Posterior vena cava (tissue), 2 donors: ENCODE measurements at places on chromosomes 2 and 18. TPM values are rescaled to one million over a fixed set of nuclear protein-coding genes. Genes with fewer than 3 reads are reported as not detected.

- no peak for DNase-seq
These were observed at the start of gene FBLN7 for GRCh38 chr2:112138159-112139032. TSS of gene FBLN7 (plus strand) at chr2:112138385. CDS start at chr2:112138656, 271 bp downstream.

DNA sequence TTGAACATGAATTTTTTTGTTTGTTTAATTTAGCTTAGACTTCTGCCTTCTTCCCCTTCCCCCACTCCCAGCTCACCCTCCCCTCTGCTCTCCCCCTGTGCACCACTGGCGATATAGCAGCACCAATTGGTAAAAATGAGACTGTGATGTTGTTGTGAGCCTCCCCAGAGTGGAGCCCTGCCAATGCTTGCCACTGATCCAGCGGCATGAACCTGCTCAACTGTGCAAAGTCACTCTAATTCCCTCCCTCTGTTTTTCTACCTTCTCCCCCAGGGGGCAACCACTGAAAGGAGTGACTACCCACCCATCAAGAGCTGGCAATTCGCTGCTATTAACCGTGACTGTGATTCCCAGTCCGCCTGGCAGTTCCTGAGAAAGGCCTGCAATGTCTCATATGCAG lies 30.2 kb downstream of the KLHL14 start:
- no peak for DNase-seq

Gene PDCL3
- total RNA-seq: 39.4 TPM

DNA sequence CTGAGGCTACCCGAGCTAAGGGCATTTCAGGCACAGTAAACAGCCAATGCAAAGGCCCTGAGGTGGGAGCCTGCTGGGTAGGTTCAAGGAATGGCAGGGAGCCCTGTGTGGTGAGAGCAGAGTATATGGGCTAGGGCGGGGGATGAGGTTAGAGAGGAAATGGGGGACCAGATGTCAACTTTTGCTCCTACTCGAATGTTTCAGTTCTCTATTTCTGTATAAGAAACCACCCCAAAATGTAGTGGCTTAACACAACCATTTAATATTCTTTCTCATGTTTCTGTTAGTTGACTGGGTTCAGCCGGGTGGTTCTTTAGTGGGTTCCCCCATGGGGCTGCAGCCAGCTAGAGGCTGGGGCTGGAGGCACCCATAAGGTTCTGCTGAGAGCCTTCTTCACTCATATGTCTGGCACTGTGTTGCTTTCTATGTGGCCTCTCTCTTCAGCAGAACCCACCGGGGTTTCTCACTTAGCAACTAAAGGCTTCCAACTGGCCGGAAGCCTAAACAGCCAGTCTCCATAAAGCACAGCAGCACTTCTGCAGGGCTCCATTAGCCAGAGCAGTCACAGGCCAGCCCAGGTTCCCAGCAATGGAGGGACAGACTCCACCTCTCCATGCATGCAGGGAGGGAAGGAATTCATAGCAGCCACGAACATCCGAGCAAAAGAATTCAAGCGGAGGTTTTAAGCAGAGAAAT lies 5.6 kb upstream of the ATOH8 start:
- no peak for DNase-seq

DNA sequence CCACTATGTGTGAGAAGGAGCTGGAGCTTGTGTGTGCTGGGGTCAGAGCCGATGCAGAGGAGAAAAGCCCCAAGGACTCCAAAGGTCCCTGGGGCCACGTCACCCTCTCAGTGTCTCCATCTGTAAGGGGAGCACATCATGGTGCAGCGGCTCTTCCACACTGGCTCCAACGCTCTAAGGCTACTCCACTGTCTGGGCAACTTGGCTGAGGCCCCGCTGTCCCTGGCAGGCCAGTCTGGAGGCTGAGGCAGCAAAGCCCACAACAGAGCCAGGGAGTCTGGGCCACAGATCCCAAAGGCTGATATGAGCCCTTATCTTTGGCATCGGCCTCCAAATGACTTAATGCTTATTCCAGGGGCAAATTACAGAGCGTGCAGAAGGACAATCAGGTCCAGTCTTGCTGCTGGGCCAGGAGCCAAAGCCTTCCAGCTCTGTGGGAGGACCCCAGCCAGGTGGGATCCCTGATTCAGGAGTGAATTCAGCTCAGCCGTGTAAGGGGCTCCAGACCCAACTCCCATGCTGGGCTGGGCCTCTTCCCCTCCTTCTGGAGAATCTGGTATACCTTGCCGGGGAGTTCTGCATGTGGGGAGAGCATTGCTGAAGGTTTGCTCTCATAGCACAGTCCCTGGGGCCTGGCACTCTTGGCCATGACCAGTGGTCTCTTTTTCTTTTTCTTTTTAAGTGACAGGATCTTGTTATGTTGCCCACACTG lies 1.8 kb upstream of the DUSP2 start:
- peak; percentile 79 for DNase-seq

GRCh38 chr2:88845772-88846661 lies 154.5 kb downstream of the RPIA start:
- DNase-seq: no peak

- no peak for DNase-seq
These were observed 536.6 kb downstream of the LRRTM4 start for GRCh38 chr2:76985387-76986136.

Gene AQP12A
- not detected for total RNA-seq

- DNase-seq: no peak
These were observed 12.1 kb downstream of the TMEM131 start for GRCh38 chr2:97983698-97984097.

GRCh38 chr2:229350883-229351282 lies 79.8 kb upstream of the PID1 start:
- DNase-seq: no peak

DNA sequence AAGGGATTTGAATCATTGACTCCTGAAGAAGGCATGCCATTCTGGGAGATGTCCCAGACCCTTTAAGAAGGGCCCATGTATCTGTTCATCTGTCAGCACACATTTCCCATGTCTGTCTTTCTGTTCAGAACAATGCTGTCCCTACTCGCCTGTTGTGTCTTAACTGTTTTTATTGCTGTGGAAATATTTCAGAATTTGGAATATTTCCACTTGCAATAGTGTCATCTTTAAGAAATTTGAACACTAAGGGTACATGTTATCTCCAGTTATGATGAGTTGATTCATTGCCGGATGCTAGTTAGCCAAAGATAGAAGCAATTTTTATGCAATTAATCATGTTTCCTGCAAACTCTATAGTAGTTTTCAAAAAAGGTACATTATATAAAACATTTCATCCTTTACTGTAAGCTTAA lies 36.9 kb upstream of the NT5C1B start:
- no peak for DNase-seq

- no peak for DNase-seq
These were observed 84.5 kb upstream of the NOSTRIN start for GRCh38 chr2:168717790-168718502.

DNA sequence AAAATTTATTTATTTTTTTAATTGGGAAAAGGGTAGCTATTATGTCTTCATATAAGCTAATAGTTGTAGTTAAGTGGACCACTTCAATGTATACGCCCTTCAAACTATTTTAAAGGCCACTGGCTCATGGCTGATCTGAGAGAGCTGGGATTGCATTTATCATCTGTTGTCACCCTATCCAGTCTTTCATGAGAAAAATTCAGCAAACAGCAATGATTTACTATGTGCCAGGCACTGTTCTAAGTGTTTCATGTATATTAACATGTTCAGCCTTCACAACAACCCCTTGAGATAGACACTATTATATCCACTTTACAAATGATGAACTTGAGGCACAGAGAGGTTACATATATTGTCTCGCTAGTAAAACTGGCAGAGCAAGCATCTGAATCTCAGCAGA lies 66.1 kb upstream of the ZNF397 start:
- DNase-seq: no peak

Gene HMSD
- total RNA-seq: not detected

GRCh38 chr2:192155511-192156118 lies 39.1 kb downstream of the TMEFF2 start:
- no peak for DNase-seq

Gene DSG1
- total RNA-seq: not detected

DNA sequence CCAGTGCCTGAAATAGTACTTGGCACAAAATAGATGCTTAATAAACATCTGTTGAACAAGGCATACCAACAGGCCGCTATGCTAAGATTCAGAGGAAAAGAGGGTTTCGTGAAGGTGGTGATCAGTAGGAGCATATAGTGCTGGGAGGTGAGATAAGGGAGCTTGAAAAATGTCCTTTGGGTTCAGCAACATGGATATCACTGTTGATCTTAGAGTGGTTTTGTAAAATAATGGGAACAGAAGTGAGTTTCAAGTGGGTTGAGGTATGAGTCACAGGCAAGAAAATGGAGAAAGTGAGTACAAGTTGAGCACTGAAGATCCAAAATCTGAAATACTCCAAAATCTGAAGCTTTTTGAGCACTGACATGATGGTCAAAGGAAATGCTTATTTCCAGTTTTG lies 4.4 kb downstream of the CENPO start:
- no peak for DNase-seq
